ENCODE measurements at places on chromosomes 11 and 22.

DNA sequence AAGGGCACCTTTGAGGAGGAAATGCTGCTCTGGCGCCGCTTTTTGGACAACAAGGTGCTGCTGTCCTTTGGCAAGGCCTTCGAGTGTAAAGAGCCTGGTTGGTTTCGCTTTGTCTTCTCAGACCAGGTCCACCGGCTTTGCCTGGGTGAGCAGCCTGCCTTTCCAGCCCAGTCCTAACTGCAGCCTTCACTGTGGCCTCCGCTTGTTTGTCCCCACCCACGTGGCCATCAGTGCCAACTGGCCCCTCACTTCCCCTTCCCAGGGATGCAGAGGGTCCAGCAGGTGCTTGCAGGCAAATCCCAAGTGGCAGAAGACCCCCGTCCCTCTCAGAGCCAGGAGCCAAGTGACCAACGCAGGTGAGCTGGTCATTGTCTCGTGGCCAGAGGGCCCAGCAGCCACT is 12.0 kb upstream of the EXT2 start:
- no peak for DNase-seq

DNA sequence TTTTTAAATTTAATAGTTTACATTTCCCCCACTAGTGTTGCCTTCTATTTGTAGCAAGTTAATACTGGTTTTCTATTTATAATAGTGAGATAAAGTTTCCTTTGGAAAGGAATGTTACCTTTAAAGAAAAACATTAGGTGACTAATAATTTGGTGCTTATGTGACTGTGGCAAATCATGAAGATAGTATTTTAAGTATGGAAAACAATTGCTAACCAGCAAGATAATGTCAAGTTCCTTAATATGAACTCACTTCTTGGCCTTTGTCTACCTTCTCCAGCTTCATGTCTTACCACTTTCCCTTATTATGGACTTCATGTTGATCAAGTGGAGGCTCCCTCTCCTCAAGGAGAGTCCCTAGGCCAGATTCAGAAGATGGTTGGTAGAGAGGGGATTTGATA is 27.2 kb downstream of the ARHGEF12 start:
- DNase-seq: no peak

DNA sequence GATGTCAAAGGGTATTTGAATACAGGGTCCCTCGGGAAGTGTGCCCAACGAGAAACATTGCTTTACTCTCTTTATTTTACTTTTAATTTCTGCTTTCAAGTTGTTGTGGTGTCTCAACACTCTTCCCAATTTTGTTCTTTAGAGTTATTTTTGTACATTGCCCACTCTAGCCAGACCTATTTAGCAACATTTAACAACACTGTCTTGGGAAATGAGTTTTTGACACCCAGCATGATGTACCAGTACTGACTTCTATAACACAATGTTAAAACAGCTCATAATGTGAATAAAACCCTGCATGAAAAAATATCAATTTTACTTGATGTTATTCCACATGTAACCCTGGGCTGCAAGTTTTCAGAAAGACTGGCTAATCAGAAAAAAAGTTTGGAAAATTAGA is 350.2 kb upstream of the PITPNB start:
- no peak for DNase-seq

- no peak for DNase-seq
These were observed 590 bp downstream of the COMMD9 start for GRCh38 chr11:36288442-36289225.

GRCh38 chr11:116774661-116775060 is 1.9 kb upstream of the BUD13 start:
- no peak for DNase-seq

DNA sequence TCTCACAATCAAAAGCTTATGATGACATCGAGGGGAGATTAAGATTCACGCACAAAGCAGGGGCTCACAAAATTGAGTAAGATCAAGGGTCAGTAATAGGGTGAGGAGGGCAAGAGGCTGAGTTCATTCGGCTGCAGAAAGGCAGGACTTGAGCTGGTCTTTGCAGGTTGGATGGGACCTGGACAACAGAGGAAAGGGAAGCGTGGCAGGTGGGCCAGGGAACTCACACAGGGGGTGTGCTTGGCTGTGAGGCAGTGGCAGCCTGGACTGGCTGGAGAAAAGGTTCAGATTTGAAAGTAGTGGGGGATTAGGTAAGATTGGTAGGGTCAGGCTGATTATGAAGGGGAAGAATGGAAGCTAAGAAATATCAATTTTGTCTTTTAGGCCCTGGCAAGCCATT is 161.6 kb downstream of the PKNOX2 start:
- DNase-seq: no peak

GRCh38 chr11:62774407-62774806 is 3.2 kb downstream of the TAF6L start:
- no peak for DNase-seq

Data from stimulated activated CD4-positive, alpha-beta T cell treated with anti-CD3 and anti-CD28 coated beads, Interleukin-1b, Interleukin-23, amount 100 ng/mL, for 1 hour (primary cell).